ENCODE measurements at places on chromosomes 13 and 19. TPM values are rescaled to one million over a fixed set of nuclear protein-coding genes. Genes with fewer than 3 reads are reported as not detected.

CPT1C gene
- 12.3 TPM for total RNA-seq

DNA sequence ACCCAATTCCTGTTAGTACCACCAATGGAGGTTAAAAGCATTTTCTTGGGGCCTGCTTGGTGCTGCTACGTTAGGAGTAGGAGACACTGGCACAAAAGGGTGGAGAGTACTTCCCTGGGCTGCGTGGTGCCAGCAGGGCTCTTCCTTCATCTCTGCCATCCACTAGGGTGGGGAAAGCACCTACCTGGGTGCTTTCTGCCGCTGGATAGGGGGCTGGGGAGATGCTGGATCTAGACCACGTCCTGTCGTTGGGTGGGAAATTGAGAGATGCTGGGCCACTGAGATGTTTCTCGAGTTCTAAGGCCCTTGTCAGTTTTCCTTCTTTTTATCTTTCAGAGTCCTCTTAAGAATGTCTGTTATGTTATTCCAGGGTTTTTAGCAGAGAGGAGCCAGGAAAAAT lies 6.7 kb upstream of the FCGBP start:
- no peak overlapping the region for H3K4me3 ChIP-seq
- DNase-seq, result no peak
- H3K27me3 ChIP-seq, result no peaks in the 10 kb centered on the region
- no peak overlapping the region for H3K27ac ChIP-seq

ZNF177 gene
- total RNA-seq, result not detected

GRCh38 chr13:114102521-114103288 lies 29.7 kb downstream of the RASA3 start:
- no peak for DNase-seq
- H3K4me3 ChIP-seq, result no peak overlapping the region
- no peaks in the 10 kb centered on the region for H3K36me3 ChIP-seq
- no peak overlapping the region for H3K27ac ChIP-seq

TEX101 gene
- not detected for total RNA-seq

CYP2A6 gene
- not detected for total RNA-seq

GRCh38 chr19:38665950-38666662 lies 18.7 kb downstream of the ACTN4 start:
- no peak for DNase-seq
- no peaks in the 10 kb centered on the region for H3K36me3 ChIP-seq
- H3K4me1 ChIP-seq, result peaks cover 64% of the 10 kb centered on the region
- no peak overlapping the region for H3K4me3 ChIP-seq
- peak overlapping the region; percentile 96 for H3K27ac ChIP-seq
- H3K27me3 ChIP-seq, result no peaks in the 10 kb centered on the region

Measured in ascending aorta (tissue), 2 donors.